Astrocyte (in vitro differentiated cells and primary cell): ENCODE measurements at places on chromosomes 4 and X. TPM values are rescaled to one million over a fixed set of nuclear protein-coding genes. Genes with fewer than 3 reads are reported as not detected.

- no peak overlapping the region for H3K27ac ChIP-seq
- H3K36me3 ChIP-seq, result no peaks in the 10 kb centered on the region
- no peaks in the 10 kb centered on the region for H3K27me3 ChIP-seq
- no peak overlapping the region for H3K4me3 ChIP-seq
- H3K4me1 ChIP-seq, result no peaks in the 10 kb centered on the region
Measured at GRCh38 chrX:115029440-115029839, 12.0 kb upstream of the IL13RA2 start.

GRCh38 chr4:159608436-159608835 lies 505.6 kb downstream of the RAPGEF2 start:
- DNase-seq, result peak; percentile 44
- H3K4me1 ChIP-seq, result no peaks in the 10 kb centered on the region
- no peaks in the 10 kb centered on the region for H3K36me3 ChIP-seq
- H3K27me3 ChIP-seq, result no peaks in the 10 kb centered on the region
- no peak overlapping the region for H3K4me3 ChIP-seq

- H3K4me1 ChIP-seq, result peaks cover 36% of the 10 kb centered on the region
- no peak overlapping the region for H3K27ac ChIP-seq
- DNase-seq, result no peak
- peaks cover 74% of the 10 kb centered on the region for H3K36me3 ChIP-seq
- no peaks in the 10 kb centered on the region for H3K27me3 ChIP-seq
- H3K4me3 ChIP-seq, result no peak overlapping the region
Measured at GRCh38 chr4:7822877-7823276, 116.8 kb downstream of the AFAP1 start.

- H3K4me3 ChIP-seq, result no peak overlapping the region
- no peaks in the 10 kb centered on the region for H3K27me3 ChIP-seq
- DNase-seq, result no peak
- H3K36me3 ChIP-seq, result peaks cover 25% of the 10 kb centered on the region
- H3K27ac ChIP-seq, result no peak overlapping the region
Measured at GRCh38 chr4:75800972-75801371, 76.6 kb downstream of the USO1 start.

DNA sequence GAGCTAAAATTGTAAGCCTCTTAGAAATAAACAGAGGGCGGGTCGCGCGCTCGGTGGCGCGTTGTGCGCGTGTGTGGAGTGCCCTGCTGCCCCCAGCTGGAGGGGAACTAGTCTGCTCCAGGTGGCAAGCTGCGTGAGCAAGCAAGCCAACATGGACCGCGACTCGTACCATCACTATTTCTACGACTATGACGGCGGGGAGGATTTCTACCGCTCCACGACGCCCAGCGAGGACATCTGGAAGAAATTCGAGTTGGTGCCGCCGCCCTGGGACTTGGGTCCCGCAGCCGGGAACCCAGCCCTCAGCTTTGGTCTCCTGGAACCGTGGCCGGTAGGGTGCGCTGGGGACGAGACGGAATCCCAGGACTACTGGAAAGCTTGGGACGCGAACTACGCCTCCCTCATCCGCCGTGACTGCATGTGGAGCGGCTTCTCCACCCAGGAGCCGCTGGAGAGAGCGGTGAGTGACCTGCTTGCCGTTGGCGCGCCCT lies 66.1 kb downstream of the DNAAF6 start:
- no peaks in the 10 kb centered on the region for H3K4me1 ChIP-seq
- no peaks in the 10 kb centered on the region for H3K27me3 ChIP-seq
- DNase-seq, result no peak
- H3K4me3 ChIP-seq, result no peak overlapping the region
- no peaks in the 10 kb centered on the region for H3K36me3 ChIP-seq

DNA sequence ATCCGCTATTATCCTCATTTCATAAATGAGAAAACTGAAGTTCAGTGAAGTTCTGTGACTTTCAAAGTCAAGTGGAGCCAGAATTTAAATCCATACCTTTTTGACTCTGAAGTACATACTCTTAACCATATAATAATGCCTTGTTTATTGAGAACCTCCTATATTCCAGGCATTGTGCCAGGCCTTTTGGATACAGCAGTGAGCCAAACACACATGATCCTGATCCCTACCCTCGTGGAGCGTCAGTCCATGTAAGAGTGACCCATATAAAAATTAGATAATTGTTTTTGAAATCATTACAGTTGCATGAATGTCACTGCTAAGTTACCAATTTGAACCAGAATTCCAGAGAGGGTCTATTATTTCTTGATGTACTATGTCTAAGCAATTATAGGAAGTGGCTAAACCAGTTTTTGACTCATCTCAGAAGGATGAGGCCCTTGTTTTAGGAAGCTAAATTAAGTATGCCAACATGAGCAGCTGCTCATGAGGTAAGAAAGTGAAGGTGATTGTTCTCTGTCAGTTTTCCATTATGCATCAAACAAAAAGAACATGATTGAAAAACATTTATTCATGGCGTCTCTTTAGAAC lies 289.5 kb downstream of the GLUD2 start:
- no peak overlapping the region for H3K27ac ChIP-seq
- H3K4me3 ChIP-seq, result no peak overlapping the region
- no peaks in the 10 kb centered on the region for H3K36me3 ChIP-seq
- DNase-seq, result no peak
- H3K27me3 ChIP-seq, result no peaks in the 10 kb centered on the region
- no peaks in the 10 kb centered on the region for H3K4me1 ChIP-seq

GRCh38 chrX:16897445-16897844 lies 27.3 kb upstream of the RBBP7 start:
- H3K36me3 ChIP-seq, result no peaks in the 10 kb centered on the region
- no peak overlapping the region for H3K4me3 ChIP-seq
- H3K4me1 ChIP-seq, result no peaks in the 10 kb centered on the region
- no peaks in the 10 kb centered on the region for H3K27me3 ChIP-seq
- H3K27ac ChIP-seq, result no peak overlapping the region

DNA sequence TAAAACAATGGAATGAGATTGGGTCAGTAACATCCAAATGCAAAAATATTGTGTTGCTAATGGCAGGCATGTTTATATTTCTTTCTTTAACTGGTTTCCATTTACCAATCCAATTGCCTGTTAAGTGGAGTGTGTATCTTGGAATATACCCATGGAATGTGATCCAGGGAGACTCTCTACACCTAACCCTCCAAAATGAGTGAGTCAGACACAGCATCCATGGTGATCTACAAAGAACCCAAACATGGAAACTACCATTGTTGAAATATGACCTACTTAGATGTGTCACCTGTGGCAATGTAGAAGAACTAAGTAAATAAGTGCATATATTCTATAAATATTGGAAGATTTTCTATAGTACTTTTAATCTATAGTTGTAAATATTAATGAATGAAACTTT lies 110.3 kb downstream of the AREG start:
- DNase-seq, result peak; percentile 87
- H3K4me3 ChIP-seq, result no peak overlapping the region
- H3K4me1 ChIP-seq, result no peaks in the 10 kb centered on the region
- H3K36me3 ChIP-seq, result no peaks in the 10 kb centered on the region
- H3K27ac ChIP-seq, result no peak overlapping the region

- H3K27ac ChIP-seq, result no peak overlapping the region
- no peaks in the 10 kb centered on the region for H3K4me1 ChIP-seq
- H3K36me3 ChIP-seq, result no peaks in the 10 kb centered on the region
- no peak overlapping the region for H3K4me3 ChIP-seq
Measured at GRCh38 chr4:104642521-104642920, 147.8 kb upstream of the CXXC4 start.

DNA sequence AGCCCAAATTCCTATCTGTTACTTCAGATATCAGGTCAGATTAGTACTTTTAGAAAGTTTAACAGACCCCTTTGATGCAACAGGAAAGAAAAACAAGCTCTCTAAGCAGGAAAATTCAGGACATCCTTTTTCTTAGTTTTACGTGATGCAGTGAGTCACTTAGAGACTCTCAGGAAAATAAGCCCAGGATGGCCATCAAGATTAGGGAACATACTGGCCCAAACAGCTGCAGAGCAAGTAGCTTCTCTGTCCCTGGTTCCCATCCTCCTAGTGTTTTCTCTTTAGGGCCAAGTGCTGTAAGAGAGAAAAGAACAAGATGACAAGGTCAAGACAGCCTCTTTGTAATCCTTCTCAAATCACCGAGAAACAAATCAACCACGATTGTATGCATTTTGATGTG lies 219.1 kb downstream of the ZNF674 start:
- H3K27me3 ChIP-seq, result no peaks in the 10 kb centered on the region
- no peaks in the 10 kb centered on the region for H3K36me3 ChIP-seq
- peak overlapping the region; percentile 13 for H3K4me3 ChIP-seq

DNA sequence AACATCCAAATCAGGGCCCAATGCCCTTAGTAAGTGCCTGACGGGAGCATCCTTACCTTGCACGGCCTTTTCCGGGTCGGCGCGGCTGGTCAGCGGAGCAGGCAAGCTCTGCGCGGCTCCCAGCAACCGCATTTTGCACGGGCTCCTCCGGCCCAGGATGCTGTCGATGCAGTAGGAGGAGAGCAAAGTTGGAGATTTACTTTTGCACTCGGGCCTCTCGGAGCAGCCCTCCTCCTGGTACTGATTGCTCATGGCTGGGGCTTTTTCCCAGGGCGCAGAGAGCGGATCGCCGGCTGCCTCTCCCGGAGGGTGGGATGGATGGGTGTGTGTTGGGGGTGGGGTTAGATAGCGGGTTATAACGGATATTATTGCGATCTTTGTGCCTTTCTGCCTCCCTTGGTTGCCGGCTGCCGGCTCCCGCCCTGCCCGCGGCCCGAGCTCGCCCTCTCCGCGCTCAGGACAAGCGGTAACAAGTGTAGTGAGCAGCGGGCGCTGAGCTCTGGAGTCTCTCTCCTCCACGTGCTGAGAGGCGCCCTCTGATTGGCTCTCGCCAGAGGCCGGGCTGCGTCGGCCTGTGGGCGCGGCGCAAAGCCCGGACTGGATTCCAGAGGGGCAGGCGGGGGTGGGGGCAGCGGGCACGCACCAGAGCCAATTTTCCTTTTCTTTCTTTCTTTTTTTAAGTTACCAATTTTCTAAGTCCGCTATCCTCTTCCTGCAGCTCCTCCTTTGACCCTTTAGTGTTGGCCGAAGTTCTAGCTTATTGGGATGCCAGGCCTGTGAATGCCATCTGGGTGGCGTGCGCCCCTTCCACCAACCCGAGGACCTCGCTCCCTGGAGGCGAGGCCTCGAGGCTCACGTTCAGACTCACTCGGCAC lies at the start of gene ARX:
Gene ARX (minus strand): TSS at position 480 of the 875 bp plus-strand sequence. CDS start 228 bp downstream, at position 252.
- H3K36me3 ChIP-seq, result no peaks in the 10 kb centered on the region

GRCh38 chrX:114709406-114709805 lies 125.5 kb downstream of the HTR2C start:
- H3K27me3 ChIP-seq, result no peaks in the 10 kb centered on the region
- no peak overlapping the region for H3K27ac ChIP-seq
- H3K4me1 ChIP-seq, result no peaks in the 10 kb centered on the region
- H3K4me3 ChIP-seq, result no peak overlapping the region
- no peak for DNase-seq

- no peak overlapping the region for H3K4me3 ChIP-seq
- no peaks in the 10 kb centered on the region for H3K4me1 ChIP-seq
- H3K36me3 ChIP-seq, result no peaks in the 10 kb centered on the region
- peak; percentile 27 for DNase-seq
Measured at GRCh38 chrX:24333371-24333770, 19.5 kb upstream of the SUPT20HL2 start.

DNA sequence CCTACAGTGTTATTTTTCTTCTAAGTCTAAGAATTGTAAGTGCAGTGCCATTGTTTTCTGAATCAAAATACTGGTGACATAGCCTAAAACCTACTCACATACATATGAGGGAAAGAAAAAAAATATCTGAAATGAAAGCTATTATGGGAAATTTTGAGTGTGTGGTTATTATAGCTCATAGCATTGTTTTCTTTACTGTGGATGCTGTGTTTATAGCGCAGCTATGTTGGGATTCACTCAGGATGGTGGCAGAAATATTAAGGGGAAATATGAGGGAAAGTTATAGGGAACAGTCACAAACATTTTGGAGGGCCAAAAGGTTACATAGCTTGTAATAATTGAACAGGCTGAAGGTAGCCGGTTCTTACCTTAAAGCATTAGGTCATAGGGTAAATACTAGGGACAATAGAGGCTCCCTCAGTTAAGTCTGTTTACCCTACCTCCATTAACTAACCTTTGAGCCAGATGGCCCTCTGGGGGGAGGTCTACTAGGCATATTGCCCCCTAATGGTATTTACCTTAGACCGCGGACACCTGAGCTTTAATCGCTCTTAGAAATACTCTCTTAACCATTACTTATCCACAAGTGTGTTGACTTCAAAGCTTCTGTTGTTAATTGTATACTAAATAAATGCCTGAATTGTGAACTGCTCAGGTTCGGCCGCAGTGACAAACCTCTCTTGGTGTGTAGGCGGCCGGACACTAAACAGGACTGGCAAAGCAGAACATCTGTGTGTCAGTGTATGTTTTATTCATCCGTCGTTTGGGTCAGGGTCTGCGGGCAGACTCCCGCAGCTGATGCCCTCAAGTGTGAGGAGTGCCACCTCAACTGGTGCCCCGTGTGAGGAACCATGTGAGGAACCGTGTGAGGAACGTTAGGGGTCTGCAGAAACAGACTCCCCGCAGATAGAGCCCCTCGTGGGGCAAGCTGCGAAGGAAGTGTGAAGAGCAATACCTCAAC lies 21.3 kb upstream of the SULT1B1 start:
- H3K36me3 ChIP-seq, result no peaks in the 10 kb centered on the region
- no peaks in the 10 kb centered on the region for H3K4me1 ChIP-seq
- H3K27ac ChIP-seq, result no peak overlapping the region
- H3K27me3 ChIP-seq, result no peaks in the 10 kb centered on the region

GRCh38 chr4:138647433-138647832 lies 368.1 kb upstream of the NOCT start:
- no peak overlapping the region for H3K4me3 ChIP-seq
- no peaks in the 10 kb centered on the region for H3K27me3 ChIP-seq
- H3K36me3 ChIP-seq, result no peaks in the 10 kb centered on the region
- no peak for DNase-seq
- H3K4me1 ChIP-seq, result peaks cover 14% of the 10 kb centered on the region

- H3K27me3 ChIP-seq, result no peaks in the 10 kb centered on the region
- no peak for DNase-seq
- no peak overlapping the region for H3K27ac ChIP-seq
- H3K4me3 ChIP-seq, result no peak overlapping the region
Measured at GRCh38 chr4:185729391-185729804, 82.6 kb downstream of the SORBS2 start.

DNA sequence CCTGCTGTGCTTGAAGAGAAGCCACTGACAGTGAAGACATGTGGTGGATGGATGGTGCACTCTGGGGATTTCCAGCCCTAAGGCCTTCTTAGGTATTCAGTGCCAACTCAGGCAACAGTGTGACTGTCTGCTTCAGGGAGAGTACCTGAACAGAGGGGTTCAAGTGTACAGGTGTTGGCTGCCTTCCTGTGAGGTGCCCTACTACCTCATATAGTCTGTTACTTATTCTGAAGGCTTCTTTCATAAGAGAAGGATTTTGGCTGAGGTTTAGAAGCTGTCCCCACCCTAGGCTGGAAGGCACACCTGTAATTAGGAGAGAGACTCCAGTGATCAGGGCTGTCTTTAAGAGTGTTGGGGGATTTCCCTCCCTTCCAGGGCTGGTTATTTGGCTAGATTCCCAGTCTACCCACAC lies 1.8 kb downstream of the FTHL17 start:
- no peaks in the 10 kb centered on the region for H3K4me1 ChIP-seq
- no peak overlapping the region for H3K27ac ChIP-seq
- H3K36me3 ChIP-seq, result no peaks in the 10 kb centered on the region
- DNase-seq, result no peak
- H3K4me3 ChIP-seq, result no peak overlapping the region
- H3K27me3 ChIP-seq, result no peaks in the 10 kb centered on the region

- no peak overlapping the region for H3K27ac ChIP-seq
- no peaks in the 10 kb centered on the region for H3K27me3 ChIP-seq
- H3K36me3 ChIP-seq, result no peaks in the 10 kb centered on the region
- no peak for DNase-seq
Measured at GRCh38 chrX:85503258-85504158, 124.0 kb upstream of the POF1B start.

The NKX3-2 gene
- 5.2 and 5.9 TPM in 2 replicates for total RNA-seq

The CLIC2 gene
- total RNA-seq, result 0.27 TPM in 1 of 2 replicates, not detected in the other

The GAGE13 gene
- not detected in 2 replicates for total RNA-seq

The SORCS2 gene
- total RNA-seq, result 13.8 and 25.7 TPM in 2 replicates

The GPRASP3 gene
- 4.9 and 8.0 TPM in 2 replicates for total RNA-seq

The ADRA2C gene
- 3.2 and 4.2 TPM in 2 replicates for total RNA-seq
